ENCODE measurements at places on chromosomes 7 and 10. TPM values are rescaled to one million over a fixed set of nuclear protein-coding genes. Genes with fewer than 3 reads are reported as not detected.

AKR1C8 gene
- not detected for total RNA-seq

- H3K4me3 ChIP-seq, result no peak overlapping the region
- H3K36me3 ChIP-seq, result no peaks in the 10 kb centered on the region
- no peak overlapping the region for H3K27ac ChIP-seq
- no peaks in the 10 kb centered on the region for H3K4me1 ChIP-seq
- no peak for DNase-seq
Measured at GRCh38 chr10:3647074-3647473, 137.9 kb downstream of the KLF6 start.

DNA sequence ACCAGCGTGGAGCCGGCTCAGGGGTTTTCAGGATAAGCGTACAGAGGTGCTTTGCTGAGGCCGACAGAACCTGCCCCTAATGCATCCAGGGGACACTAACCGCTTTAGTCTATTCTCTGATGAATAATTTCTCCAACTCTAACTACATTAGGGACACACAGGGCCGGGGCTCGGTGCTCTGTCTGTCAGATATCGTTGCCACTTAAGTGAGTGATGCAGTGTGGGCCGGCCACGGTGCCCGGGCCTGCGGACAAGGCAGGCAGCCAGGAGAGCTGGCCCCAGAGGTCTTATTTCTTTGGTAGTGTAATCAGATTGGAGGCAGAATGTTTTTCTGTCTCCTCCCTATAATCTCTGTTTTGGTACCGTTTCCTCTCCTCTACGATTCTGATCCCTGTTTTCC is 62.7 kb downstream of the ADRA2A start:
- DNase-seq, result no peak
- H3K36me3 ChIP-seq, result no peaks in the 10 kb centered on the region
- H3K27me3 ChIP-seq, result peaks cover 9% of the 10 kb centered on the region
- H3K4me1 ChIP-seq, result no peaks in the 10 kb centered on the region

TSPAN15 gene
- 0.52 TPM for total RNA-seq

- H3K4me3 ChIP-seq, result no peak overlapping the region
- no peak overlapping the region for H3K27ac ChIP-seq
- H3K27me3 ChIP-seq, result no peaks in the 10 kb centered on the region
- H3K4me1 ChIP-seq, result peaks cover 8% of the 10 kb centered on the region
- no peak for DNase-seq
Measured at GRCh38 chr10:93745408-93746065, 12.2 kb upstream of the LGI1 start.

- H3K4me1 ChIP-seq, result peaks cover 8% of the 10 kb centered on the region
- H3K27me3 ChIP-seq, result no peaks in the 10 kb centered on the region
- no peaks in the 10 kb centered on the region for H3K36me3 ChIP-seq
- no peak overlapping the region for H3K27ac ChIP-seq
Measured at GRCh38 chr10:88041243-88042159, 178.1 kb downstream of the PTEN start.

DNA sequence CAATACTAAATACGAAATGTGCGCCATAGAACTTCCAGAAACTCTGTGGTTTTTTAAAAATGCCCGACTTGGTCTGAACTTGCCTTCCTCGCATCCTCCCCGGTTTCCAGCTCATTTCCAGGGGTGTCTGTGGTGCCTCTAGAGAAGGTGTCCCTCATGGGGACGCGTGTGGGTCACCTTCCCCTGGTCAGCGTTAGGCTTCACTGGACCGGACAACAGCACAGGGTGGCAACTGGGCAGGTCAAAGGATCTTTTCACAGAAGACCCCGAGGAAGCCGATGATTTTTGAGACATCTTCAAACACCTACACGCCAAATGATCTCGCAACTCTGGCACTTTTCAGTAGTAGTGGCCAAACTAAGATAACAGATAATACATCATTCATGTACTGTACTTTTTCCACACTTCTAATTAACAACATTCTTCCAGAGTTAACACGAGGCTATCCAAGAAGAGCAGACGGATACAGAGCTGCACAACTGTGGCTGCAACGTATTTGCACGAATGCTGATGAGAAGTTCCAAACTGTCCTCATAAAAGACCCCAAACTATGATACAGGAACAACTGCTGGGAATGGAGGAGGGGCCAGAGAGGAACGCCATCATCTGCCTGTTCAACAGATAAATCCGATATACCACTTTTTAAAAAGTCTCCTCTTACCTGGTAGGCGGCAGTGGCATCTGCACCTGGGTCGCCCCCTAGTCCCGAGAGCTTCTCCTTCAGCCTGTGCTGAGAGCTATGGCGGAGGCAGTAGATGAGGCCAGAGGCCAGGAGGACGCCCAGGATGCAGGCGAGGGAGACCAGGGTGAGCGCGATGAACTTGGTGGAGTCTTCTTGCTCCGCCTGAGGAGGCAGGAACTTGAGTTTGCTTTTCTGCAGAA is 345.5 kb downstream of the DNAJB6 start:
- no peaks in the 10 kb centered on the region for H3K27me3 ChIP-seq
- no peak overlapping the region for H3K4me3 ChIP-seq
- H3K36me3 ChIP-seq, result no peaks in the 10 kb centered on the region
- DNase-seq, result no peak

UTF1 gene
- not detected for total RNA-seq

ADCYAP1R1 gene
- total RNA-seq, result not detected

GRCh38 chr10:123619067-123619855 is 46.9 kb upstream of the GPR26 start:
- H3K4me3 ChIP-seq, result no peak overlapping the region
- H3K4me1 ChIP-seq, result no peaks in the 10 kb centered on the region
- H3K36me3 ChIP-seq, result no peaks in the 10 kb centered on the region
- DNase-seq, result no peak

RAPGEF5 gene
- total RNA-seq, result 37.6 TPM

DNA sequence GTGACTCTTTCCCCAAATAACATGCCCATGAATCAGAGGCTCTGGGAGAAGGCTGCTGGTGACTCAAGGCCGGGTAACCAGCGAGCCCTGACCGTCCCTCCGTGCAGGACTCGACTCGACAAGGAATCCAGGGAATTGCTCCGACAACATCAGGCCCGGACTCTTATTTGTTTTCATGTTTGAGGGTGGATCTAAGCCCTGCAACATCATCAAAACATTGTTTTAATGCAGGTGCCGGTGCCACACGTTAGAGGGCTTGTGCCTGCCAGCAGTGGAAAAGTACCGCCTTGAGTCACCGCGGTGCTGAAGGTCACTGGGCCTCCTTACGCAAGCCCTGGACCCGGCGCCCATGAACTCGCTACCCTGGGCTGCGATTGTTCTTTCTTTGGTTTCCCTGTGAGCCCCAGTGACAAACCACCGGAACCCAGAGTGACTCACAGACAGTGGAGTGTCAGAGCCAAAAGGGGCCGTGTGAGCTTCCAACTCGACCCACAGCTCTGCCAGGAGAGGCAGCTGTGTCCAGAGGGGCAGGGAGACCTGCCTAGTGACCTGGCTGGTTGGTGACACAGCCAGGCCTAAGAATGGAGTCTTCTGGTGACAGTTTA is 139.4 kb upstream of the SHH start:
- no peaks in the 10 kb centered on the region for H3K27me3 ChIP-seq
- no peak for DNase-seq
- H3K4me1 ChIP-seq, result no peaks in the 10 kb centered on the region
- no peak overlapping the region for H3K4me3 ChIP-seq
- no peak overlapping the region for H3K27ac ChIP-seq

GRCh38 chr10:80356563-80356988 is at the start of the genes DYDC1 and DYDC2:
Gene DYDC1 (minus strand): TSS chr10:80356755. CDS start chr10:80352601, 4,154 bp downstream.
Gene DYDC2 (plus strand): TSS chr10:80356781. CDS start chr10:80362444, 5,663 bp downstream.
- H3K4me3 ChIP-seq, result peak within 1 kb of the TSS; percentile 20
- DNase-seq, result peak; percentile 26
- no peaks in the 10 kb centered on the region for H3K36me3 ChIP-seq
- H3K4me1 ChIP-seq, result peaks cover 4% of the 10 kb centered on the region

CC2D2B gene
- total RNA-seq, result 1.2 TPM

- H3K36me3 ChIP-seq, result no peaks in the 10 kb centered on the region
- peaks cover 73% of the 10 kb centered on the region for H3K4me1 ChIP-seq
Measured at GRCh38 chr7:105354383-105354782, 34.3 kb downstream of the SRPK2 start.

DNA sequence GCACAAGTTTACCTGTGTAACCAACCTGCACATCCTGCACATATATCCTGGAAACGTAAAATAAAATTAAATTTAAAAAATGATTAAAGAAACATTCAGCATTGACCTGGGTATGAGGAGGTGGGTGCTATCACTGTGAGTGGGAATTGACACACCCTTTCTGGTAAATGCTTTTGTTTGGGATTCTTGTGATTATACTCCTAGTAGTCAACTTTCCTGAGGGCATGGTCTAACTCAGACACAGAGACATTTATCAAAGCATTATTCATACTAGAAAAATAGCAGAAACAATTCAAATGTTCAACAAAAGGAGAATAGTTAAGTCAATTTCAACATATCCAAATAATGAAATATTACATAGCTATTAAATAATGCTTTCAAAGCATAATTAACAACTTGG is 44.2 kb downstream of the CNNM2 start:
- no peaks in the 10 kb centered on the region for H3K36me3 ChIP-seq
- H3K4me3 ChIP-seq, result no peak overlapping the region
- no peaks in the 10 kb centered on the region for H3K27me3 ChIP-seq
- no peaks in the 10 kb centered on the region for H3K4me1 ChIP-seq
- DNase-seq, result no peak

GRCh38 chr10:29039677-29040189 is 249.1 kb upstream of the LYZL1 start:
- H3K36me3 ChIP-seq, result no peaks in the 10 kb centered on the region
- H3K27ac ChIP-seq, result no peak overlapping the region
- no peaks in the 10 kb centered on the region for H3K27me3 ChIP-seq
- H3K4me3 ChIP-seq, result no peak overlapping the region
- DNase-seq, result no peak
- H3K4me1 ChIP-seq, result no peaks in the 10 kb centered on the region
